ENCODE measurements at places on chromosomes 5 and 9. TPM values are rescaled to one million over a fixed set of nuclear protein-coding genes. Genes with fewer than 3 reads are reported as not detected.
A peak's percentile ranks its signal among the peaks of the same experiment; 100 is the strongest.

DNA sequence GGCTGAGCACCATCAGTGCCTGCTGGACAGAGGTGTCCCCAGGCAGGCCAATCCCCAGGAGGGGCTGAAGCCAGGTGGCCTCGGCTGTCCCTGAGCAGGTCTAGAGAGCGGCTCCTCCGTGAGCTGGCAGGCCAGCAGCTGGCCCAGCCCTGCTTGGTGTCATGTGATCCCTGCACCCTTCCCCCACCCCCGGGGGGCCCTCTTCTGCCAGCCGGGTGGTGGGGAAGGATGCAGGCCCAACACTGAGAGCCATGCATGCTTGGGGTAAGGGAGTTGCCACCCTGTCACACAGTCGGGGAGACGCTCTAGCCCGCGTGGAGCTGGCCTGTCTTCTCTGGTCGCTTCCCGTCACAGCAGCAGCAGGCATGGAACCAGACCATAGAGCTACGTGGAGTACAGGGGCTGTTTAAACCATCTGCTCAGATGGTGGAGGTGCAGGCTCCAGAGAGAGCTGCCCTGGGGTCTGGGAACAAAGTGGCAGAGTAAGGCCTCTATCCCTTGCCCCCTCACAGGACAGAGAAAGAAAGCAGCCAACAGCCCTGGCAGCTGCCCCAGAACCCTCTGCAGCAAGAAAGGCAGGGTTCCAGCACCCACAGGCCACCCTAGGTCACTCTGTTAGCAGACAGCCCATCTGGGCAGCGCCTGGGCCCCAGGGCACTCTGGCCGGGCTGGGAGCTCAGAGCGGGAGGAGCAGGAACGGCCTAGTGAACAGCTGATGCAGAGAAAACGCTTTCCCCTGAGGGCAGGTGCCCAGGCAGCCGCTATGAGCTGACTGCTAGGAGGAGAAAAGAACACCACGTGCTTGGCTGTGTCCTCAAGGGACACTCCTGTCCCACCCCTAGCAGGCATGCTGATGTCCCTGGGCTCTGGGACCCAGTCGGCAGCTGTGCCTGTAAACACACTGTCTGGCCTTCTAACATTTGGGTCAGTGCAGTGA, 6.8 kb downstream of the RALGDS start:
- DNase-seq: no peak

The LRRC19 gene
- not detected for polyA plus RNA-seq

The EDIL3 gene
- not detected for polyA plus RNA-seq

- peak; percentile 98 for DNase-seq
Observed at GRCh38 chr5:177456976-177457851, 10.6 kb downstream of the PRR7 start.

The GGTA1 gene
- polyA plus RNA-seq: not detected

The GPRIN1 gene
- 5.1 TPM for polyA plus RNA-seq

DNA sequence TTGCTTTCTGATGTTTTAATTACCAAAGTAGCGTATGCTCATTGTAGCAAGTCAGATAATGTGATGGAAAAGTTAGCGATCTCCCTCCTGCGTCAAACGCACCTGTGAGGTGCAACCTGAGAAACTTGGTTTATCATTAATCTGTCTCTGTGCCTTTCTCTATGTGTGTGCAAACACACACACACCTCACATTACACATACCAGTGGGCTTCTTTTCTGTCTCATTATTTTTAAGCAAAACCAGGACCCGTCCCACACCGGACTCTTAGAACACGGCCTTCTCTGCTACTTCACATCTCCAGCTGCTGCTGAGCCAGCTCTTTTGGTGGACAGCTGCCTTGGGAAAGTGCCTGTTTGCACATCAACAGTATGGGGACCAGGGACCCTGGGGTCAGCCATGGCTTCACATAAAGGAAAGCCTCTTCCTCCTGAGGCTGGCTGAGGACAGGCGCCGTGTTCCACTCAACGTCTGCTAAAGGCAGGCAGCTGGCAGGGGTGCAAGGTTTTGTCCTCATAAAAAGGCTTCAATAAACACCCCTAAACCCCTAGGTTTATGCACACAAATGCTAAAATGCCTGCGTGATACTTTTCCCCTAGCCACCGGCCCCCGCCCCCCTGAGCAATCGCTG, 44.2 kb downstream of the MRPL36 start:
- no peak for DNase-seq

GRCh38 chr5:72645064-72645846, 138.0 kb upstream of the ZNF366 start:
- DNase-seq: no peak

DNA sequence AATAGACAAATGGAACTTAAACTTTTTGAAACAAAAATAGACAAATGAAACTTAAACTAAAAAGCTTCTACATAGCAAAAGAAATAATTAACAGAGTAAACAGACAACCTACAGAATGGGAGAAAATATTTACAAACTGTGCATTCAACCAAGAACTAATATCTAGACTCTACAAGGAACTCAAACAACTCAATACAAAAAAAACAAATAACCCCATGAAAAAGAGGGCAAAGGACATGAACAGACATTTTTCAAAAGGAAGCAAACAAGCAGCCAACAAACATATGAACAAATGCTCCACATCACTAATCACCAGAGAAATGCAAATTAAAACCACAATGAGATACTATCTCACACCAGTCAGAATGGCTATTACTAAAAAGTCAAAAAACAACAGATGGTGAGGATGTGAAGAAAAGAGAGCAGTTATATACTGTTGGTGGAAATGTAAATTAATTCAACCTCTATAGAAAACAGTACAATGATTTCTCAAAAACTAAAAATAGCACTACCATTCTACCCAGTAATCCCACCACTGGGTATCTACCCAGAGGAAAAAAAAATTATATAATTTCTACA, 170.8 kb upstream of the RGMB start:
- DNase-seq: no peak

The HSPB3 gene
- 6.9 TPM for polyA plus RNA-seq

DNA sequence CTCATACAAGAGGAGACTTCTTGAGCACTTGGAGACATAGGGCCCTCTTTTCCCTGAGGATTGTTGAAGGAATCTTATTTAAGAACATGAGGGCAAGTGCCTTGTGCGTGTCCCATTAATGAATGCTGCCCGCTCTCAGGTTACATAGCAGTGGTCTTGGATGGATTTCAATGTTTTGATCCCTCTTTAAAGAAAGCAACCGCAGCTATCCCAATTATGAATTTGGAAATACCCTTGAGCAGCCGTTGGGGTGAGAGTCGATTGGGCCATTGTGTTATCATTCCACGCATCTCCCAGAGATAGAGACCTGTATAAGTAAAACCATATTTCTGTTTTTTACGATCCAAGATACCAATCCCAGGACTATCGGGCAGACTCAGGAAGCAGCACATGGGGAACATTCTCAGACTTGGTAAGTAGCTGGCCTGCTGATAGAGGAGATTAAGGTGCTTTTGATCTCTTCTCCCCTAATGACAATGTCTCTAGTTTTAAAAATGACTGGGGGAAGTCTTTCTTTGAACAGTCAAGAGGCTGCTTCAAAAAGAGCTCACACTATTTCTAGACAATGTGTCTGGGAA, 145.3 kb downstream of the MACROH2A1 start:
- no peak for DNase-seq

DNA sequence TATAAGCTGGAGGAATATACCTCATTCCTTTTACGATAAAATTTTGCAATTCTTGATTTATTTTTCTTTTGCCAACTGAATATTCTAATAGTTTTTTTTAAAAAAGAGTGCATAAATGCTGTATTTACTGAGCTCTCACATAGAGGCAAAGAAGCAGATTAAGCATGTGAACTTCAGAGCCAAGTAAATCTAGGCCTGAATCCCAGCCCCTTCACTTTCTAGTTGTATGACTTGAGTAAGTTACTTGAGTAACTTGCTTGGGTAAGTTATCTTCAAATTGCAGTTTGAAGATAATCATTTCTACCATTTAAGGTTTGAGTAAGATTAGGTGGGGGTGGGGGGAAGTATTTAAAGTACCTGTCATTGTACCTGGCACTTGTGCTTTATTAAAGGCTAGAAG, 21.8 kb downstream of the LURAP1L start:
- no peak for DNase-seq

The FOXD4L4 gene
- polyA plus RNA-seq: not detected

- DNase-seq: no peak
Observed at GRCh38 chr9:135288054-135288453, 191.5 kb upstream of the PPP1R26 start.

The CAMK2A gene
- polyA plus RNA-seq: 0.01 TPM

- no peak for DNase-seq
Observed at GRCh38 chr5:106698169-106698568, 972.6 kb downstream of the EFNA5 start.

- no peak for DNase-seq
Observed at GRCh38 chr5:59037453-59037852, 454.6 kb downstream of the RAB3C start.

The ADAMTS6 gene
- polyA plus RNA-seq: 1.0 TPM

DNA sequence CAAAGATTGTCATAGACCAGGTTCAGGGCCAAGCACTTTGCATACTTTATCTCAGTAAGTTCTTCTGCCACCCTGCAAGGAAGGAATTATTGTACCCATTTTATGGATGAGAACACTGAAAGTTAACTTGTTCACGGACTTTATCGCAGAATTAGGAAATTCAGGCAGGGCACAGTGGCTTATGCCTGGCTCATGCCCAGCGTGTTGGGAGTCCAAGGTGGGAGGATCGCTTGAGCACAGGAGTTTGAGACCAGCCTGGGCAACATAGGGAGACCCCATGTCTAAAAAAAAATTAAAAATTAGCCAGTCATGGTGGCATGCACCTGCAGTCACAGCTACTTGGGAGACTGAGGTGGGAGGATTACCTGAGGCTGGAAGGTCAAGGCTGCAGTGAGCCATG, 72.4 kb downstream of the MFAP3 start:
- no peak for DNase-seq

DNA sequence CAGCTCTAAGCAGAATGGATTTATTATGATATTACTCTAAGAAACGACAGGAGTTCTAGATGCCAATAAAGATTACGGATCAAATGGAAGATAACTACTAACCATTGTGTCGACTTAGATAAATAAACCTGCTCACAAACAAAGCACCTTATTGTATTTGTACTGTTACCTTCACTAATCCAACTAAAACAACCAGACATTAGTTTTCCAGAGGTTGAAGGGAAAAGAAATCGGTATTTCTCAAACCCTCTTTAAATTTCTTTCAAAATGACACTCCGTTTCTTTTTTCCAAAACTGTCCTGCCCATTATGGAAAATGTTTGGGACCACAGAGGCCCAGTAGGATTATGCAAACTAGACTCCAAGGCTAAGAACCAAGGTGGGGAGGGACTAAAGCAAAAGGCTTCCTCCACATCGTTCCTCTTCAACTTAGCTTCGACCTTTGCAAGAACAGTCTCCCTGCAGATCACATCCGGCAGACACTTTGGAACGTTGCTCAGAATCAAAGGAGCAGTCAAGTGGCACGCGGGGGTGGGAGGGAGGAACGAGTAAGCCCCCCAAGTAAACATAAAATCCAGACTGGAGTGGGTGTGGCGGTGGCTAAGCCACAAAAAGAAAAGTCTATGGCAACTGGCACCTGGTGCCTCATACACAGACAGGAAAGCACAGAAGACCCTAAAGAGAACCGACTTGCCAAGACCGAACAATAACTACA, 2.7 kb downstream of the MLLT3 start:
- DNase-seq: no peak

- DNase-seq: no peak
Observed at GRCh38 chr9:38007016-38007415, 62.0 kb downstream of the SHB start.

The PLAC8L1 gene
- polyA plus RNA-seq: not detected

The RAB3C gene
- not detected for polyA plus RNA-seq

DNA sequence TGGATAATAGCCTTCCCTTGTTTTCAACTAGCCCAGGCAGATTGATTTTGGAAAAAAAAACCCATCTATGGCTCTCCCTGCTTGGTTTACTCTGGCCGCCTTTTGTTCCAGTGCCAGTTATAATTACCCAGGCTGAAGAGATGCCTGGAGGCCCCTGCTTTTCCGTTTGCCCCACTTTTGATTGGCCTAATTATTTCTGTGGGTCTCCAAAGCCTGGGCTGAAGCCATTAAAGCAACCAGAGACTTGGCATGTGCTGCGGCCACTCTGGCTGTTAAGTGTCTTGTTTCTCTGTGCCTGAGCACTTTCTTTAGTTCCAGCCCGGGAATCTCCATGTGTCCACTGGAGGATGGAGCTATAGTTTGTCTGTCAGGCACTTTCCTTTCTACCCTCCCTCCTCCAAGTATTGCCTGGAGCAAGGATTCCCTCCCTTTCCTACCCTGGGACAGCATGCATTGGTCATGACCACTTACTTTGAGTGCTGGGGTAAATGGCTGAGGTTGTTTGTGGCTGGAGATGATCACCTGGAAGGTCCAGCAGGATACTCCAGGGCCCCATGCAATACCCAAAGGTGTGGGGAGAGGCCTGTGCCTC, 105.1 kb upstream of the CTSL start:
- DNase-seq: no peak

- DNase-seq: no peak
Observed at GRCh38 chr9:121240472-121241135, 27.4 kb upstream of the GSN start.

DNA sequence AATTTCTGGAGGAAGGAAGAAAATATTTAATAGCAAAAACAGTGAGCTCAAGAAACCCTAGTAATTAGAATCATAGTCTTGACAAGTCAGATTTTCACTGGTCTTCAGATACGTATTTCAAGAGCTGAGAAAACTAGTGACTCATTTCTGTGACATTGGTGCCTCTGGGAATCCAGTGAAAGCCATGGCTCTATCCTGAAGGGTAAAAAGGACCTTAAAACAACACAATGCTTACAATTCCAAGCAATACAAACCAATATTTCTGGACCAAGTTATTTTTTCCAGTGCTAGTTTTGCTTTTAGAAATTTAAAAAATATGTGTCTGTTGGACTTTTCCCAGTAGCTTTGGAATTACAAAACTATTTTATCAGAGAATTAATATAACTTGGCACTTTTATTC, 140.3 kb downstream of the LPAR1 start:
- DNase-seq: no peak

The ANKRD31 gene
- polyA plus RNA-seq: 0.04 TPM

DNA sequence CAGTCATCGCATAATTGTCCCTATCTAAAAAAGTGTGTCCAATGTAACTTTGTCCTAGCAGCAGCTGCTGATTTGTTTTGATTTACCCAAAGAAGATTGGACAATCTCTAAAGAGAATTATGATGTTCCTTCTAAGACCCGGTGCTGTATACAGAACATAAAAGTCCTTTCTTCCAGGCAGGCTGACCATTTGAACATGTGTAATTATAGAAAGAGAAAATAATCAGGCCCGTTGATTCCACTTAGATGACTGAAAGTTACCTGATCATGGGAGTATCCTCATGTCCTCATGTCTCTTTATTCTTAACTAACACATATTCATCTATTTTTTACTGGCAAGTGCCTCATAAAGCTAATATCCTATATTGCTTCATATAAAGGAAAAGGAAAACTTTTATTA, 164.1 kb upstream of the MRPS30 start:
- no peak for DNase-seq
